Activated gamma-delta T cell treated with anti-CD3 and anti-CD28 coated beads, Interleukin-2, amount 50 U/mL, for 16 hours (primary cell): ENCODE measurements at places on chromosomes 11 and 22.

DNA sequence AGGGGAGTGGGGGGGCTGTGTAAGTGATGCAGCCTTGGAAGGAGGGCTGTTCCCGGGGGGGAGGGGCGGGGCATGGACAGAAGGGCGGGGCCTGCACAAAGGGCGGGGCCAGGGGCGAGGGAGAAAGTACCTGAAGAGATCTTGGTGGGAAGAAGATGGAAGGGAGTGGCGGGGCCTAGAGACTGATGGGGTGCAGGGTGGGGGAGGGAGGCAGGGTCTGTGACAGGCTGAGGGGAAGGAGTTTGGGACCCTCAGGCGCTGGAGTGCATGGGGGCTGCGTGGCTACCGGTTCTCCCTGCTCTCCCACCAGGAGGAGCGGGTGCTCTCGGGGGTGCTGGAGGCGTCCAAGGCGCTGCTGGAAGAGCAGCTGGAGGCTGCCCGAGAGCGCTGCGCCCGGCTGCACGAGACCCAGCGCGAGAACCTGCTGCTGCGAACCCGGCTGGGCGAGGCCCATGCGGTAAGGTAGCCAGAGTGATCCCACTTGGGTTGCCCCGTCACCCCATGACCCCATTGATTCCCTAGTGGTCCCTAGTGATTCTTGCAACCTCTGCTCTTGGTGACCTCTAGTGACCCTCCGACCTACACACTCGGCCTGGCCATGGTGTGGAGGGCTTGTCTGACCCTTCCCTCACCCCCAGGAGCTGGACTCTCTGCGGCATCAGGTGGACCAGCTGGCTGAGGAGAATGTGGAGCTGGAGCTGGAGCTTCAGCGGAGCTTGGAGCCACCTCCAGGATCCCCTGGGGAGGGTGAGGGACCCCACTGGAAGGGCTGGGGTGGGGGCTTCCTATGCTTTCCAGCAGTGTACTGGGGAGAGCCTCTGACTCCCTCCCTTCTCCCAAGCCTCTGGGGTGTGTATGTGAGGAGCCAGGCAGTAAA, 3.1 kb downstream of the CCDC88B start:
- no peak for DNase-seq

GRCh38 chr11:115132436-115133228, 371.6 kb downstream of the CADM1 start:
- no peak for DNase-seq

DNA sequence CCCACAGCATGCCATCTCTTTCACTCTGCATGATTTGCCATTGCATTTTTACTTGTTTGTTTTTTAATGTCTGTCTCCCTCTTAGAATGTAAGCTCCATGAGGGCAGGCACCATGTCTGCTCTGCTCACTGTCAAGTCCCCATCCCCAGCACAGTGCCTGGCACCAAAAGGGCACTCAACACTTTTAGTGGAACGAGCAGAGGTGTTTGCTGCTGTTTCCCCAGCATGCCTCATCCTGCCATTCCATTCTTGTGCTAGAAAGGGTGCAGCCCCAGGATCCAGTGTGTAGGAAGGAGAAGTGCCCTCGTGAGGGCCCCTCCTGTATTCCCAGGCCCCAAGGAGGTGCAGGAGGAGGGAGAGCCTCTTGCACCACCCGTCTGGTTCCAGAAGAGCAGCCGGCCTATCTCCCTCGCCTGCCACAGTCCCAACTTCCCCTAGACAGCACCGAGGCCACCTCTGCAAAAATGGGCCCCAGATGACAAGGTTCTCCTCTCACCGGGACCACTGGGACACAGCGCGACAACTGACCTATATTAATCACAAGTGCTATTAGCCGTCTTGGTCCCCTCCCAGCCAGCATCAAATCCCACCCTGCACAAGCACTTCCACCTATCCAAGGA, 33.3 kb upstream of the CACNG2 start:
- no peak for DNase-seq

DNA sequence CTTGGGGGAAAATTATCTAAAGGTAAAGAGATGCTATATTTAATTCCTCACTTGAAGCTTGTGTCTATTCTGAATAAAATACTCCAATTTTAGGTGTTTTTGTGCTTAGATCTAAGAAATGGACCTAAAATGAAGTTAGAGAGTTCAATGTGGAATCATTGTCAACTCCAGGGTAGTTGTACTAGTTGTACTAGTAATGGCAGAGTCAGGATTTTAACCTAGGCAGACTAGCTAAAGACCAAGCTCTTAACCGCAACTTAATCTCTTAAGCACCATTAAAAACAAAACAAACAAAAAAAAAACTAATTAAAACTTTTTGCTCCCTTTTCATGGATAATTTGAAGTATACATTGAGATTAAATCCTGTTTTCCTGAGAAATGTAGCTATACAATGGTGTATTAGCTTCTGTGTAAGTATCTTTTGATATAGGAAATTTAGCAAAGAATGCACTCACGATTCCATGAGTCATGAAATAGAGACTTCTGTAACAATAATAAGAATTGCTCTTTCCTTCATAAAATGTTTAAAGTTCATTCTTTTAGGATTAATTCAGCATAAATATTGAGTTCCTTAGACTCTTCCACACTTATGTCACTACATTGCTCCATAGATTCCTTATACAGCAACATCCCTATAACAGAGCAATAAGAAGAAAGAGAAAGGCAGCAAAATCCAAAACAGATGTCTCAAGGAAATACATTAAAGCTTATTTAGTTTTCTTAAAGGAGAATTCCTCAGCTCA, 26.5 kb upstream of the SOX6 start:
- no peak for DNase-seq

DNA sequence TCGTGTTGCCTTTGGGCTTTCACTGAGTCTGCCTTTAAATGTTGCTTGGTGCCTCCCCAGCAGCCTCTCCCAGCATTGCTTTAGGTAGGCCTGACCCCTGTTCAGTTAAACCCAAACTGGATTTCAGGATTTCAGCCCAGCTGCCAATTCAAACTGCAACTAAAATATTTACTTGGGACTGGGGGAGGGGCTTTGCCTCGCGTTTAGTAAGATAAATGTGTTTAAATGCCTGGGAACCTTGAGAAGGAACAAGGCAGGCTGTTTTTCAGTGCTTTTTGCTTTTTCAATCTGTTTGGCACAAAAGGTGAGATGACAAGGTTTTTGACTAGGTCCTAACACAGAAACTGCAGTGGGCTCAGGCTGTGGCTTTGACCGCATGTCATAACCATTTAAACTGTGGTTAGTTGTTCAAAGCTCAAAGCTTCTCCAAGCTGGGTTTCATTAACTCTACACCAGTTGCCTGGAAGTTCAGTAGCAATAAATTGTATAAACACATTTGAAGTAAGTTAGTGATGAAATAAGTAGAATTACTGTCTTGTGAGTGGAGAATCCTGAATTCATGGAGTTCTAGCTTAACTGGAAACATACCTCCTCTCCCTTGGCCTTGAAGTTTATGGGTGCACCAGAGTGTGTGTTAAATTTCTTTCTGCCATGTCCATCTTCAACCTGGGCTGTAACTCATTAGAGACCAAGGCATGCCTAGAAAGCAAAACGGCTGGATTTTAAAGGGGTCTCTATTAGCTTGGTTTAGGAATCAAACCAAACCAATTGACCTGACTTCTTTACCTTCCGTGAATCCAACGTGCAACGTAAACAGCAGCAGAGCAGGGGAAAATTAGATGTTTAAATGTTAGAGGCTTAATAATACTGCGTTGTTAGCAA, 3.6 kb downstream of the PKNOX2 start:
- DNase-seq = no peak

DNA sequence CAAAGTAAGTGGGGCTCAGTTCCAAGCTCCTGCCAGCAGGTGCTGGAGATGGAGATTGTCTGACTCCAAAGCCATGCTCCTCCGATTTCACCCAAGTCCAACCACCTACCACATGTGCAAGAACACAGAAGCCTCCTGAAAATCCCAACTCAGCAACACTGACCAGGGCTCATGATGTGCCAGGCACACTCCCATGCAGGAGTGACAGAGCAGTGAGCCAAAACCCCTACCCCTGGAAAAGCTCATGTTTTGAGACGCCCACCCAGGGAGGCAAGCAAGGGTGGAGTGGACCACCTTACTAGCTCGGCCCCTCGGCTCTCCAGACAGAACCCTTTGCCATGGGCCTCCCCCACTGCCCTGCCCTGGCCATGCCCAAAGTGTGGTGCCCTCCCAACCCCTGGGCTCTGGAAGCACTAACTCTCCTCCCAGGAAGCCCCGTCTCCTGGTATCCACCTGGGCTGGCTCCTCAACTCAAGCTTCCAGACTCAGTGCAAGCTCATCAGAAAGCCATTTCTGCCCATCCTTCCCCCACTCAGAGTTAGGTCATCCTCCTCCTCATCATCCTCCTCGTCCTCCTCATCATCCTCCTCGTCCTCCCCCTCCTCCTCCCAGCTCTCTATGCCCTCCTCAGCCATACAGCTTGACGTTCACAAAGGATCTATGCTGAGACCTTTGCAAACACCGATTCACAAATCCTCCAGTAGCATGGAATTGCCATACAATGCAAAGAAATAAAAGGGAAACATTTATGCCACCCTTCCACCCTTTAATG, 154.9 kb downstream of the MPPED1 start:
- no peak for DNase-seq

- DNase-seq = no peak
Observed at GRCh38 chr11:34225091-34225490, 119.7 kb downstream of the NAT10 start.

- DNase-seq = no peak
Observed at GRCh38 chr11:117993988-117994745, 8.0 kb downstream of the IL10RA start.

DNA sequence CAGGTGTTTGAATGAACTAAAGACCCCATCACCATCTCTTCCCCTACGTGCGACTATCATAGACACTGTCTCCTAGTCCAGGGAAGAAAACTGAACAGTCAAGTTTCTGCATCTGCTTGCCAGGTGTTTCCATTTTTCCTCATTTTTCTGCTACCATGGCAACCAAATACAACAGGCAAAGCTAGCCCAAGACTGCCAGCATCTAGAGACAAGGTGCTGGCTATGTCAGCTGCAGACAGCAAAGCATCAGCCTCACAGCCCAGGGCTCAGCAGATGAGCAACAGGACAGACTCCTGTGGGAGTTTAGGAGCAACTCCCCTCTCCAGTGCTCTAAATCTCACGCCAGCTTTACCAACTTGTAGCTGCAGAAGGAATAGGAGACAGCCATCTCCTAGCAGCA, 124.3 kb downstream of the C11orf58 start:
- no peak for DNase-seq

DNA sequence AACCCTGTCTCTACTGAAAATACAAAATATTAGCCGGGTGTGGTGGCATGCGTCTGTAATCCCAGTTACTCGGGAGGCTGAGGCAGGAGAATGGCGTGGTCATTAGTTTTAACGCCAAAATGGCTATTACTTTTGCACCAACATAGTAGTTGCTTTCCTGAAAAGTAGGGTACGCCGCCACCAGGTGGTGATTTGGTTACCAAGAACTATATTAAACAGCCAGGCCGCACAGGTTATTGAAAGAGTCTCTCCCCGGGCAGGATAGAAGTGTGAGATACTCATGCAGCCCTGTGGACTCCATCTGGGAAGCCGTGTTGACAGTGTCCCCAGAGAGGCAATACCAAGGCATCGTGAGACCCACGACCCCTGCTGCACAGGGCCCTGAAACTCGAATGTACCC, 24.6 kb upstream of the LRRC32 start:
- DNase-seq = no peak

- DNase-seq = no peak
Observed at GRCh38 chr11:62847767-62848314, 8.5 kb upstream of the WDR74 start.

DNA sequence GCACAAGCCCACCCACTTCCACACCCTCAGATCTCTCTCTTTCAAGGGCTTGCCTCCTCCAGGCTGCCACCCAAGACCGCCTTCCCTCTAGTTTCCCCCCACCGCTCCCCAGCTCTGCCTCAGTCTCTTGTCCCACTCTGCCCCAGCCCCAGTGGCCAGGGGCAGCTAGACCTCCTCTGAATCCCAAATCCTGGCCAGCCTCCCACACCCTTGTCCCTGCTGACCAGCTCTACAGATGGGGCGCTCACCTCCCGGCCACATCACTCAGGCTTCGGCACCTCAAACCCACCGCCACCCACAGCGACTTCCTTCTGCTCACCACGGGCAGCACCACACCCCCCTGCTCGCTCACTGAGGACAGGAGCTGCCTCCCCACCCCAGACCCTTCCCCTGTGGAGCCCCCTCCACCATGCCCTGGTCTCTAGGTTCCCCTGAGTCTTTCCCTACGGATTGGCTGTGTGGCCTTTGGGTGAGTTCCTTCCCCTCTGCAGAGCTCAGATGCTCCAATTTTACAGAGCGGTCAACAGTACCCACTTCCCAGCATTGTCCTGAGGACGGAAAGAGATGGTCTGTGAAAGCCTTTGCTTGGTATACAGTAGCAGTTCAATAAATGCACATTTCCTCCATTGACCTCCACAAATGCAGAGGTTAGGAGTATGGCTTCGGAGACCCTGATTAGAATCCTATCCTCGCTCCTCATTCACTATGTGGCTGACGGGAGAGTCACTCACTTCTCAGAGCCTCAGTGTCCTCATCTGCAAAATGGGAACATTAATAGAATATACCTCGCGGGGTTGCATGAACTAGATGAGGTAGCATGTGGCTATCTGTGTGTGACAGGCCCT, 11.5 kb upstream of the SPI1 start:
- no peak for DNase-seq
